Central memory CD8-positive, alpha-beta T cell (primary cell): ENCODE measurements at places on chromosomes 12 and 14.

DNA sequence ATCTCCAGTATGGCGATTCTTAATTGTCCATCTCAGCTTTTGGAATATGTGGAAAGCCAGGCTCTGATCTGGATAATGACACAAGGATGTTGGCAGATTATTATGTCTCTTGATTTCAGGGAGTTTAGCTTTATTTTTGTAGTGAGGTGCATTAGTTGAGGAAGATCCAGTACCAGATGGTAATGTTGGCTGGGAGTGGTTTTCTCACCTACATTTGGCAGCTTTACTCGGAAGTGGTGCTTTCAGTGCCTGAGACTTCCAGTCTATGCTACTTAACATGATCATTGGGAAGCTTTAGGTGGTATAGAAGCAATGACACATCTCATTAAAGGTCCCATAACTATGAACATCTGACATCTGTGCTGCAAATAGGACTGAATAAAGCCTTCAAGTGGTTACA is 7.5 kb downstream of the SLC15A5 start:
- no peak for DNase-seq
- no peak overlapping the region for H3K27ac ChIP-seq
- no peak overlapping the region for H3K4me3 ChIP-seq
- no peaks in the 10 kb centered on the region for H3K4me1 ChIP-seq
- H3K27me3 ChIP-seq: no peaks in the 10 kb centered on the region

GRCh38 chr14:22539831-22540230 is 49.2 kb downstream of the DAD1 start:
- H3K36me3 ChIP-seq: peaks cover 88% of the 10 kb centered on the region
- peak overlapping the region; percentile 100 for H3K27ac ChIP-seq
- no peaks in the 10 kb centered on the region for H3K27me3 ChIP-seq
- peak overlapping the region; percentile 77 for H3K4me3 ChIP-seq

DNA sequence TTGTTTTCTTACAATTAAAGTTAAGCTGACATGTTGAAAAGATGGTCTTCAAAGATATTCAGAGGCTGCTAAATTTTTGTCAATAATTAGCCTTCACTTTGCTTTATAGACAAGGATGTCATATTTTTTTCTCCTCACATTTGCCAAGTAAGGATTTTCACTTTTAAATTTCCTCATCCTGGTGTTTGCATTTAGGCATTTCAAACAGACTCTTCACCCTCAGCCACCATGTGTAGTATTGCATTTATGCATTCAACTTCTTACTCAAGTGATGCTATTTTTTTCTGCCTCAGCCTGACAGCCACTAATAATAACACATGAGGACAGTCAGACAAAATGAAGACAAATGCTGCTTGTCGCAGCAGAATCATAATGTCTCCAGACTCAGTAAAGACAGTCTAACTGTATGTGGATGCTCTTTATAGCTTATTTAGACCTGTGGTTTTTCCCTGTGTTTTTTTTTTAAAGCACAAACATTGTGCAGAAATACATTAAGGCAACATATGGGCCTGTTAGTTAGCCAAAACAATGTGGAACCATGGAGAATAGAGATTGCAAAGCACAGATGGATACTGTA is 481.5 kb downstream of the NPAS3 start:
- H3K36me3 ChIP-seq: no peaks in the 10 kb centered on the region
- H3K27me3 ChIP-seq: no peaks in the 10 kb centered on the region
- H3K4me3 ChIP-seq: no peak overlapping the region
- no peak overlapping the region for H3K27ac ChIP-seq
- H3K4me1 ChIP-seq: no peaks in the 10 kb centered on the region

DNA sequence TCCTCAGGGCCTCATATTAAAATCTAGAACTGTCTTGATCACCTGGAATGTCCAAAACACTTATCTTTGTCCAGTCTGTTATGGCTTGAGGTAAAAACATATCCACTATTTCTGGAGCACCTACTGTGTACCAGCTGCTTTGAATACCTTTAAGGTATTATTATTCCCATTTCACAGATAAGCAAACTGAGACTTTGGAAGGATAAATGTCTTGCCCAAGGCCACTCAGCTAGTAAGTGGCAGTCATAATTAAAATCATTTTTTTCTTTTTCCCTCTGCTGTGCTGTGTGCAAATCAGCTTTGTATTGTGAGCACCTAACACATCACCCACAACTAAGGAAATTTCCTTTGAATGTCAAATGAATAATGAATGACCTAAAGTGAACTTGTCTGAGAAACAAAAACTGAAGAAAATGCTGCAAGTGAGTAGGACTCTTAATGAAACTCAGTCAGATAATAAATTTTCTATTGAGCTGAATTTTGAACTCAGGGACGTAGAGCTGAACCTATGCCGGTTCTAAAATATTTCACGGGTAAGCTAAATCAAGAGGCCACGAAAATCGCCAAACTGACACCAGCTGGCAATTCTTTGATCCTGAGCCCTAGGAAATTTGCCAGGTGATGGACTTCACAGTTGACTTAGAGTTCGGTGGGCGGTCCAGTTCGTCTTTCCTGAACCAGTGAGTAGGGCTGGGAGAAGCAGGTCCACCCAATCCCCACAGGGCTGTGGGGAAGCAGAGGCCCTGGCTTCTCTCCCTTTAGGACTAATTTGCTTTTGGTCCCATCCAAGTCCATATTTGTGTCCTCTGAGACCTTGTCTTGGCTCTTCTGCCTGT is 159.7 kb upstream of the PWP1 start:
- no peaks in the 10 kb centered on the region for H3K27me3 ChIP-seq
- peaks cover 2% of the 10 kb centered on the region for H3K36me3 ChIP-seq
- H3K4me3 ChIP-seq: no peak overlapping the region
- no peak overlapping the region for H3K27ac ChIP-seq
- H3K4me1 ChIP-seq: no peaks in the 10 kb centered on the region

- DNase-seq: no peak
- H3K4me1 ChIP-seq: no peaks in the 10 kb centered on the region
- H3K36me3 ChIP-seq: peaks cover 4% of the 10 kb centered on the region
- H3K27me3 ChIP-seq: peaks cover 86% of the 10 kb centered on the region
- H3K4me3 ChIP-seq: no peak overlapping the region
Observed at GRCh38 chr14:28760431-28760996, 6.1 kb upstream of the FOXG1 start.

DNA sequence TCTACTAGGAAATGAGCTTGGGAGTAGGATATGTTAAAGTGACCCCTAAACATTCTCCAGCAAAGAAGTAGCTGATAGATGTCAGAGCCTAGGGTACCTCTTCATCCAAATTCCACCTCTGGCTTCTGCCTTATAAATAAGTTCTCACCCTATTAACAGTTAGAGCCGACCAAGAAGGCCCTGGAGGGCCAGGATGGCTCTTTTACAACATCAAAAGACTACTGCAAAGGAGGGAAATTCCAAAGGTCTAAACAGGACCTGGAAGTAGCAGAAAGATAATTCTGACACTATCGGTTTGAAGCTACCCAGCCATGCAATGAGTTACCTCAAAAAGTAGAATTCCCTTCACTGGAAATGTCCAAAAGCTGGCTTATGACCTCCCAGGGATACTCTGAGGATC is 90.0 kb downstream of the PPM1H start:
- H3K4me3 ChIP-seq: no peak overlapping the region
- H3K27ac ChIP-seq: no peak overlapping the region
- no peaks in the 10 kb centered on the region for H3K4me1 ChIP-seq
- H3K27me3 ChIP-seq: peaks cover 36% of the 10 kb centered on the region
- H3K36me3 ChIP-seq: no peaks in the 10 kb centered on the region

- no peaks in the 10 kb centered on the region for H3K4me1 ChIP-seq
- no peak overlapping the region for H3K27ac ChIP-seq
- no peak overlapping the region for H3K4me3 ChIP-seq
Observed at GRCh38 chr14:66242001-66242400, 244.2 kb upstream of the CCDC196 start.

DNA sequence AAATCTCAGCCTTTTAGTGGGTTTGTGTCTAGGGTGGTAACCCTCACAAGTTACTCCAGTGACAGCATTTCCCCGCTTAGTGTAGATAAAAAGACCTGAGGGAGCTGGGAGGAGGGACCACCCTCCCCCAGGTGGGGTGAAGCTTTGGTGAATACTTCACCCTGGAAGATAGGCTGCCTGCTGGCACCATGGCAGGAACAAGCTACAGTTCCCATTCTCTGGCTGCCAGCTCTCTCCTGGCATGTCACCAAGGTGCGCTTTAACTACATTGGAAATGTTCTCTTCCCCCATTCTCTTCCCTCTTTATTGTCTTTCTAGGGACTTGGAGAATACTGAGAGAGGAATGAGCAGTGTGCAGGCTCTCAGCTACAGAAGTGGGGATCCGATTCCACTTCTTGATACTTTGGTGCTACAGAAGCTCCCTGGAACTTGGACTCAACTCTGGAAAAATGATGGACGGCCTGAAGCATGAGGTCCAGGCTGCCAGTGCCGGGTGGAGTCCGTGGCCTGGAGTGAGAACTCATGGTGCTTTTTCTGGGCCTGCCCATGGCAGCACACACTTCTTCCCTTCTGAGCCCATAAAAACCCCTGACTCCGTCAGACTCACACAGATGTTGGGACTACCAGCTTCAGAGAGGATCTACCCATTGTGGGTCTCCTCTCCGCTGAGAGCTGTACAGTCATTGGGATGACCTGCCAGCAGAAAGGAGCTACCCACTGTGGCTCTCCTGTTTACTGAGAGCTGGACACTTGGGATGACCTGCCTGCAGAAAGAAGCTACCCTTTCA is 198.0 kb downstream of the ADGRD1 start:
- H3K27me3 ChIP-seq: peaks cover 76% of the 10 kb centered on the region
- no peak for DNase-seq
- no peaks in the 10 kb centered on the region for H3K4me1 ChIP-seq
- no peak overlapping the region for H3K4me3 ChIP-seq
- H3K36me3 ChIP-seq: peaks cover 1% of the 10 kb centered on the region

- H3K27ac ChIP-seq: no peak overlapping the region
- no peaks in the 10 kb centered on the region for H3K4me1 ChIP-seq
- H3K4me3 ChIP-seq: no peak overlapping the region
- no peaks in the 10 kb centered on the region for H3K27me3 ChIP-seq
- no peak for DNase-seq
- H3K36me3 ChIP-seq: no peaks in the 10 kb centered on the region
Observed at GRCh38 chr14:36973806-36974442, 198.5 kb downstream of the SLC25A21 start.

DNA sequence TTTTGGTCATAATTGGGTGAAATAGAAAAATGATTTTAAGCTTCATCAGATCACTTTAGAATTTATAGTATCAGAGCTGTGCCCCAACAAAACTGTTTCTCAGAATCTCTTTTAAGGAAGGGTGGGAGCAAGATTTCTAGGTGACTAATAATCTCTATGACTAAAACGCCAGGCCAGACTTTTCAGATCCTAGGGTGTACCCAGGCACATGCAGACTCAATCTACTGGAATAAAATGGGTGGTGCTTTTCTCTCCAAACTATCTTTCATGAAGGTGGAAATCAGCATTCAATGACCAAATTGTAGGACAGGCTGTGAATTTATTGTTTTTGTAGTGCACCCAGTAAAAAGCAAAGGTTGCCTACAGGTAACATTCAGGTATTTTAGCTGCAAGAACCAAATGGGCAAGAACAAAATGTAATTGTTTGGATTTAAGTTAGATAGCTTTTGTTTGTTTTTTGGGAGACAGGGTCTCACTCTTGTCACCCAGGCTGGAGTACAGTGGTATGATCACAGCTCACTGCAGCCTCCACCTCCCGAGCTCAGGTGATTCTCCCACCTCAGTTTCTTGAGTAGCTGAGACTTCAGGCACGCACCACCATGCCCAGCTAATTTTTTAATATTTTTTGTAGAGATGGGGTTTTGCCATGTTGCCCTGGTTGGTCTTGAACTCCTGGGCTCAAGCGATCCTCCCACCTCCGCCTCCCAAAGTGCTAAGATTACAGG is 49.5 kb downstream of the PPP2R5C start:
- no peaks in the 10 kb centered on the region for H3K27me3 ChIP-seq
- peaks cover 65% of the 10 kb centered on the region for H3K4me1 ChIP-seq
- peak overlapping the region; percentile 98 for H3K27ac ChIP-seq
- peaks cover 39% of the 10 kb centered on the region for H3K36me3 ChIP-seq
- no peak for DNase-seq

GRCh38 chr14:34243401-34243800 is 218.6 kb downstream of the SPTSSA start:
- no peaks in the 10 kb centered on the region for H3K4me1 ChIP-seq
- H3K27me3 ChIP-seq: peaks cover 22% of the 10 kb centered on the region
- DNase-seq: no peak
- H3K27ac ChIP-seq: no peak overlapping the region
- no peak overlapping the region for H3K4me3 ChIP-seq

GRCh38 chr12:82740129-82741000 is 53.7 kb downstream of the TMTC2 start:
- H3K27ac ChIP-seq: no peak overlapping the region
- H3K36me3 ChIP-seq: peaks cover 2% of the 10 kb centered on the region
- no peaks in the 10 kb centered on the region for H3K27me3 ChIP-seq
- no peak for DNase-seq
- no peaks in the 10 kb centered on the region for H3K4me1 ChIP-seq

GRCh38 chr12:82937151-82937550 is 250.4 kb downstream of the TMTC2 start:
- H3K27ac ChIP-seq: no peak overlapping the region
- no peak overlapping the region for H3K4me3 ChIP-seq
- H3K36me3 ChIP-seq: no peaks in the 10 kb centered on the region
- DNase-seq: no peak
- H3K27me3 ChIP-seq: no peaks in the 10 kb centered on the region

DNA sequence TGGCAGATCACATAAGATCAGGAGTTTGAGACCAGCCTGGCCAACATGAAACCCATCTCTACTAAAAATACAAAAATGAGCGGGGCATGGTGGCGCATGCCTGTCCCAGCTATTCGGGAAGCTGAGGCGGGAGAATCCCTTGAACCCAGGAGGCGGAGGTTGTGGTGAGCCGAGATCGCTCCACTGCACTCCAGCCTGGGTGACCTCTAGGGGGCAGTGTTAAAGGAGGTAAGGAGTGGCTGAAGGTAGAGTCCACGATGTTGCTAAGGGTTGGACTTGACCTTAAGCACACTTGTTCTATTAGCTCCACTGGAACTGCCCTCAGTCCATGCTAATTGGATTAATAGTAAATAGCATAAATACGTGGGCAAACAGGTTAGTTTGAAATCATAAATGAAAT is 62.4 kb upstream of the PSMC1 start:
- H3K4me1 ChIP-seq: no peaks in the 10 kb centered on the region
- DNase-seq: no peak

- no peaks in the 10 kb centered on the region for H3K4me1 ChIP-seq
- H3K27ac ChIP-seq: no peak overlapping the region
- DNase-seq: no peak
- no peak overlapping the region for H3K4me3 ChIP-seq
Observed at GRCh38 chr12:10771132-10771733, 31.2 kb downstream of the TAS2R7 start.

- H3K27me3 ChIP-seq: no peaks in the 10 kb centered on the region
- DNase-seq: no peak
- H3K36me3 ChIP-seq: peaks cover 5% of the 10 kb centered on the region
- peaks cover 20% of the 10 kb centered on the region for H3K4me1 ChIP-seq
- peak overlapping the region; percentile 71 for H3K4me3 ChIP-seq
Observed at GRCh38 chr12:52032446-52032803, 18.8 kb upstream of the NR4A1 start.

- H3K4me1 ChIP-seq: peaks cover 8% of the 10 kb centered on the region
- peaks cover 16% of the 10 kb centered on the region for H3K27me3 ChIP-seq
- no peak for DNase-seq
Observed at GRCh38 chr14:99945732-99946651, 119.2 kb upstream of the EVL start.

GRCh38 chr12:92779902-92780301 is 77.1 kb downstream of the PLEKHG7 start:
- no peak overlapping the region for H3K4me3 ChIP-seq
- H3K4me1 ChIP-seq: no peaks in the 10 kb centered on the region
- H3K27ac ChIP-seq: no peak overlapping the region
- peaks cover 23% of the 10 kb centered on the region for H3K36me3 ChIP-seq
- no peaks in the 10 kb centered on the region for H3K27me3 ChIP-seq
- DNase-seq: no peak

GRCh38 chr12:96117460-96117859 is 76.7 kb upstream of the ELK3 start:
- H3K36me3 ChIP-seq: no peaks in the 10 kb centered on the region
- no peak for DNase-seq
- peaks cover 6% of the 10 kb centered on the region for H3K4me1 ChIP-seq
- H3K4me3 ChIP-seq: no peak overlapping the region
- H3K27ac ChIP-seq: no peak overlapping the region
